Naive thymus-derived CD8-positive, alpha-beta T cell (primary cell): ENCODE measurements at places on chromosomes 7 and 10.

GRCh38 chr10:118584181-118584954, 11.1 kb downstream of the PRLHR start:
- DNase-seq = no peak

GRCh38 chr7:132656846-132657776, 80.8 kb upstream of the PLXNA4 start:
- DNase-seq = no peak

- DNase-seq = no peak
These were observed 38.3 kb upstream of the MRLN start for GRCh38 chr10:59791601-59792000.

DNA sequence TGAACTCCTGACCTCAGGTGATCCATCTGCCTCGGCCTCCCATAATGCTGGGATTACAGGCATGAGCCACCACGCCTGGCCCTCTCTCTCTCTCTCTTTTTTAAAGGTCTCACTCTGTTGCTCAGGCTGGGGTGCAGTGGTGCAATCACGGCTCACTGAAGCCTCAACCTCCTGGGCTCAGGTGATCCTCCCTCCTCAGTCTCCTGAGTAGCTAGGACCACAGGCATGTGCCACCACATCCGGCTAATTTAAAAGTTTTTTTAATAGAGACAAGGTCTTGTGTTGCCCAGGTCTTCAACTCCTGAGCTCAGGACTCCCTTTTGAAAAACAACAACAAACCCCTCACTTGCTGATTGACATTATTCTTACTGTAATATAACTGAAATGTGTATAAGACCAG, 11.6 kb downstream of the PALD1 start:
- DNase-seq = no peak

GRCh38 chr10:35555962-35556930, 48.9 kb upstream of the GJD4 start:
- DNase-seq = no peak
